ENCODE measurements at places on chromosomes 5 and 9.

DNA sequence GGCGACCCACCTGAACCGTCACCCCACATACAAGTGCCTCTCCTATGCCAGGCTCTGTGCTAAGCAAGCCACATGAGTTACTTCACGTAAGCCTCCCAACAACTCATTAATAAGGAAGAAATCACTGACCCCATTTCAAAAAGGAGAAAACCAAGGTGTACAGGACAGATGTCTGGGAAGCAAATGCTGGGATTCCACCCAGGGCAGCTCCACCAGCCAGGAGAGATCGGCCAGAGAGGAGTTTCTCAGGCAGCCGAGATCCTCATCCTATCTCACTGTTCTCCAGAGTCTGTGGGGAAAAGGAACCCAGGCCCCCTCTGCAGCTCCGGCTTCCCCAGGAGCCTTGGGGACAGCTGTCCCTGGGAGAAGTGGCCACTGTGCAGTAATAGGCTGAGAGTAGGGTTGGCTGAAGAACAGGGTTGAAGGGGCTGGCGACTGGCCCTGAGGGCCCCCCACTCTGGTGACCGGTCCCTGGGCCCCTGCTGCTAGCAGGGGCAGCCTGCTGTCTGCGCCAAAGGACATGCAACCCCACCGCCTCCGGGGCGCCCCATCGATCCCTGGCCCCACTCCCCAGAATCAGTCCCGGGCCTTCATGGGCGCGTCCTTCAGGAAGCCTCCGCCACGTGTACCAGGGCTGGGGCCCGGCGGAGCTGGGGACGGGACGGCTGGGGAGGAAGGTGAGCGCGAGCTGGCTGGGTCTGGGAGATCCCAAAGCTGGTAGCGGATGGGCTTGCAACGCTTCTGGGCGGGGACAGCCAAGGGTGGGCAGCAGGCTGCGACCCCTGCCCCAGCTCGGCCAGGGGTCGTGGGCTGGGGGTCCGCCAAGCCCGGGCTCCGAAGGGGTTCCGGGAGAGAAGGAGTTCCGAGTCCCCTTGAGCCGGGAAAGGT, 44.1 kb upstream of the STXBP1 start:
- no peaks in the 10 kb centered on the region for H3K27me3 ChIP-seq
- H3K27ac ChIP-seq, result peak overlapping the region; percentile 94
- DNase-seq, result no peak
- H3K4me3 ChIP-seq, result peak overlapping the region; percentile 91
- peaks cover 71% of the 10 kb centered on the region for H3K4me1 ChIP-seq

GRCh38 chr9:119477197-119477596, 108.0 kb upstream of the BRINP1 start:
- H3K4me1 ChIP-seq, result no peaks in the 10 kb centered on the region
- no peaks in the 10 kb centered on the region for H3K36me3 ChIP-seq
- H3K27ac ChIP-seq, result no peak overlapping the region
- no peak overlapping the region for H3K4me3 ChIP-seq
- no peaks in the 10 kb centered on the region for H3K27me3 ChIP-seq
- no peak for DNase-seq

- no peak for DNase-seq
- no peaks in the 10 kb centered on the region for H3K4me1 ChIP-seq
- H3K27me3 ChIP-seq, result no peaks in the 10 kb centered on the region
- H3K4me3 ChIP-seq, result no peak overlapping the region
Observed at GRCh38 chr5:5617024-5617423, 194.5 kb downstream of the ICE1 start.

DNA sequence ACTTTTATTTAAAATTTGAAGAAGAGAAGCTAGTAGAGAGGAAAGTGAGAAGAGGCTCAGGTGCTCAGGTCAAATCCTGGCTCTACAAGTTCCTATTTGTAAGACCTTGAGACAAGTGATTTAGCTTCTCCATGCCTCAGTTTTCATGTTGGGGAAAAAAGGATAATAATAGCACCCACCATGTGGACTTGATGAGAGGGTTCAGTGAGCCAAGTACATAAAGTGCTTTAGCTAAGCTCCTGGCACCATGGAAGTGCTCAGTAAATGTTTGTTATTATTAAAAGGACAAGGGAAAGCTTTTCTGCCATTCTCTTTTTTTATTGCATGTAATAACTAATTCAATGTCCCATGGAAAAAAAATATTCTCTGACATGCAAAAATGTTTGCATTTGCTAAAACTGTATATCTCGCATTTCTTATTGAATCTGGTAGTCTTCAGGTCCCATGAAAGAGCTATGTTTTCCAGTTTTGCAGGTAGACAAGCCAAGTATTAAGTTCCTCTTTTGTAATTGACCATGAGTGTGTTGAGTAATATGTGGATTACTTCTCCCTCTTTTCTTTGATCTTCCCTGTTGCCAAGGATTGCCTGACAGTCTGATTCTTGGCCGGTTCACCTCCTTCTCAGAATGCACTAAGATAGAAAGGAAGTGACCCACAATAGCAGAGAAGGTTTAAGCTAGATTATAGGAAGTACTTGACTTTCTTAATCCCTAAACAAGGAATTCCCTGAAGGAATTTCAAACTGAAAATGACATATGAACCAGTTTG, 45.6 kb upstream of the TRIM32 start:
- no peaks in the 10 kb centered on the region for H3K4me1 ChIP-seq
- H3K27ac ChIP-seq, result no peak overlapping the region
- H3K36me3 ChIP-seq, result no peaks in the 10 kb centered on the region
- no peaks in the 10 kb centered on the region for H3K27me3 ChIP-seq

- no peaks in the 10 kb centered on the region for H3K27me3 ChIP-seq
- no peak overlapping the region for H3K4me3 ChIP-seq
- no peak overlapping the region for H3K27ac ChIP-seq
- H3K4me1 ChIP-seq, result peaks cover 4% of the 10 kb centered on the region
Observed at GRCh38 chr9:36301227-36301626, 43.0 kb upstream of the GNE start.

- DNase-seq, result no peak
- H3K36me3 ChIP-seq, result peaks cover 6% of the 10 kb centered on the region
- H3K4me1 ChIP-seq, result peaks cover 30% of the 10 kb centered on the region
- H3K27ac ChIP-seq, result no peak overlapping the region
- H3K4me3 ChIP-seq, result no peak overlapping the region
Observed at GRCh38 chr5:134146651-134147518, 29.9 kb downstream of the SKP1 start.

- H3K4me3 ChIP-seq, result no peak overlapping the region
- H3K27me3 ChIP-seq, result no peaks in the 10 kb centered on the region
- no peaks in the 10 kb centered on the region for H3K4me1 ChIP-seq
- H3K36me3 ChIP-seq, result no peaks in the 10 kb centered on the region
- no peak overlapping the region for H3K27ac ChIP-seq
Observed at GRCh38 chr9:95852059-95853032, 23.1 kb upstream of the ERCC6L2 start.

GRCh38 chr5:178866946-178867345, 7.2 kb downstream of the ZNF354B start:
- DNase-seq, result no peak
- no peak overlapping the region for H3K27ac ChIP-seq
- H3K27me3 ChIP-seq, result no peaks in the 10 kb centered on the region
- peaks cover 13% of the 10 kb centered on the region for H3K36me3 ChIP-seq

GRCh38 chr5:96503501-96504236, 70.6 kb upstream of the PCSK1 start:
- no peaks in the 10 kb centered on the region for H3K4me1 ChIP-seq
- no peaks in the 10 kb centered on the region for H3K27me3 ChIP-seq
- no peak for DNase-seq
- H3K36me3 ChIP-seq, result no peaks in the 10 kb centered on the region
- H3K27ac ChIP-seq, result no peak overlapping the region
- no peak overlapping the region for H3K4me3 ChIP-seq

DNA sequence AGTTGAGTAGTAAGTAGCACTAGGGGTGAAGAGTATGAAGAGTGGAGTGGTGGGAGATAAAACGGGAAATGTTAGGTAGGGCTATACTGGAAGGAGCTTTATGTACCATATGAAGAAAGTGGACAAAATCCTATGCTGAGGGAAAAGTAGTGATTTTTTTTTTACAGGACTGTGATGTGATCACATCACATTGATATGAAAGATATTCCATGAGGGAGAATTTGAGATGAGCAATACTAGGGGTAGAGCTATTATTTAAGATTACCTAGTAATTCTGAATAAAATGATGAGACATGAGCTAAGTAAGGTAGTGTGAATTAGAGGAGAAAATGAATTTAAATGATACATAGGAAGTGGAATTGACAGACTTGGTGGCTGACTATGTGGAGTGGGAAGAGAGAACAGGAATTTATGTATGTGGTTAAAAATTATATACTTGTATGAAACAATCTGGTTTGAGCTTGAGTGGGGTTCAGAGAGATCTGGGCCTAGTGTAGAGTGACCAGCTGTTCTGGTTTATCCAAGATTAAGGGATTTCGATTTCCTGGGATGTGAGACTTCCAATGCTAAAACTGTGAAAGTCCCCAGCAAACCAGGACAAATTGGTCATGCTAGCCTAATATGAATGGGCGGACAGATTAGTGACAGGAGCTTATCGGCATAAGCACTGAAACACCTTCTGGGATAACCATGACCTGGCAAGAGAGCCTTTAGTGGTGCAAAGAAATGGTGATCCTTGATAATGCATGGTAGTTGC, 29.3 kb upstream of the STOM start:
- H3K36me3 ChIP-seq, result no peaks in the 10 kb centered on the region
- H3K27me3 ChIP-seq, result no peaks in the 10 kb centered on the region
- H3K27ac ChIP-seq, result no peak overlapping the region
- no peak overlapping the region for H3K4me3 ChIP-seq
- H3K4me1 ChIP-seq, result no peaks in the 10 kb centered on the region

DNA sequence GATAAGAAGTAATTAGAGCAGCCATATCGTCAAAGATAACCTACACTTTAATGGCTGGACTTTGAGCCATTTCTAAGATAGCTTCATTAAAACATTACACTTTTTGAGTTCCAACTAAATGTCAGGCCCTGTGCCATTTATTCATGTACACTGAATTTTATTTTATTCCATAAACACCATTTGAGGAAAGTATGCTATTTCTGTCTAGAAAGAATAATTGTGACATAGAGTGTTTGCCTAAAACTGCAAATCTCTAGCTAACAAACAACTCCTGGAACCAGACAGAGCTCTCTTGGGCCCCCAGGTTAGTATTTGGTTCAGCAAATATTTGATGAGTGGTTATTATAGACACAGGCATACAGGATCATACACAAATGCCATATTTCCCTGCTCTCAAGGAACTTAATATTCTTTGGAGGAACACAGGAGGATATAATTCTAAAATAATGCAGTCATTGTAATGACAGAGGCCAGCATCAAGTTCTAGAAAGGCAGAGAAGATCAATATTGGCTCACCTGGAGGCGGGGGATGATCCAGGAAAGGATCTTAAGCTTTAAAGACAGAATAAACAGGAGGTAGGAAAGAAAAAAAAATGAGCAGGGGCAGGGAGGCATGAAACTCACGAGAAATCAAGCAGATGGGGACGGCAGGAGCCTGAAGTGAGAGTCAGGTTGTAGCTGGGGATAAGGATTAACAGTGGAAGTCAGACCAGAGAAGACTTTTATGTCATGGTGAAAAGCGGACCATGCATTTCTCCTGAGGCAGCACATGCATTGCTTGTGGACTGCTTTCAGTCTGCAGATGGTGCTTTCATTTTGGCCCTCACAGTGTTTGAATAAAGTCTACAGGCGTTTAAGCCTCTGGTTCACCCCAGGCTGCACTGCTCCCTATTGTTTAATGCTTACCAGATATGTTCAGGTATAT, 127.7 kb downstream of the GCNT1 start:
- H3K27ac ChIP-seq, result peak overlapping the region; percentile 86
- no peak overlapping the region for H3K4me3 ChIP-seq
- H3K36me3 ChIP-seq, result no peaks in the 10 kb centered on the region
- H3K27me3 ChIP-seq, result no peaks in the 10 kb centered on the region
- DNase-seq, result no peak

GRCh38 chr9:86126998-86127972, 27.9 kb upstream of the GOLM1 start:
- DNase-seq, result peak; percentile 99
- H3K36me3 ChIP-seq, result no peaks in the 10 kb centered on the region
- H3K4me1 ChIP-seq, result peaks cover 51% of the 10 kb centered on the region

DNA sequence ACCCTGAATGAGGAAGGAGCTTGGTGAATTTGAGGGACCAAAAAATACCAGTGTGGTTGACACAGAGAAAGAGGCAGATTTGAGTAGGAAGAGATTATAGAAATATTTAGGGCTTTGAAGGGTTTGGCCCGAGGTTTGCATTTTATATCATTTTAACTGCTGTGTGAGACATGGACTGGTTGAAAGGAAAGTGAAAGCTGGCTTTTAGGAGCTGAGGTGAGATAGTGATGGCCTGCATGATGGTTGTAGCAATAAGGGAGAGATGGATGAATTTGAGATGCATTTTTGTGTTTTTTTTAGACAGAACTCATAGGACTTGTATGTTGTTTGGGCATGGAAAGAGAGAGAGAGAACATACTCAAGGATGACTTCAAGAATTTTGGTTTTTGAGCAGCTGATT, 21.7 kb downstream of the FER start:
- H3K4me3 ChIP-seq, result no peak overlapping the region
- H3K27ac ChIP-seq, result no peak overlapping the region
- H3K27me3 ChIP-seq, result no peaks in the 10 kb centered on the region
- no peaks in the 10 kb centered on the region for H3K4me1 ChIP-seq
- H3K36me3 ChIP-seq, result no peaks in the 10 kb centered on the region

DNA sequence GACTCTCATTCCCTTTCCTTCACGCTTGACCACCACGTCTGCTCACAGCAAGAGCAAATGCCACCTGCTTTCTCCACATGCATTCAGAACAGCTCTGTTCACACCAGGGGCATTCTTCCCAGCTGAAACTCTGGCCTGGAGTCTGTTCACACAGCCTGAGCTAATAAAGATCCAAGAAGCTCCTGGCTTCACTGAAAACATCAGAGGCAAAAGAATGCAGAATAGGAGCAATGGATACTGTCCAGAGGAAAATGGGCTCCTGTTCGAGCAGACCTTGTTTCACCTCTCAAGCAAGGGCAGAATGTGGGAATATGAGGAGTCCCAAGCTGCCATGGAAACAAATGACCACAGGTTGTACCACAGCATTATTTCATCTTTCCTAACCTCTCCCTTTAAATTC, 402.7 kb upstream of the TNC start:
- no peaks in the 10 kb centered on the region for H3K4me1 ChIP-seq
- no peak overlapping the region for H3K4me3 ChIP-seq
- no peak overlapping the region for H3K27ac ChIP-seq
- no peaks in the 10 kb centered on the region for H3K27me3 ChIP-seq
- no peaks in the 10 kb centered on the region for H3K36me3 ChIP-seq

- no peaks in the 10 kb centered on the region for H3K27me3 ChIP-seq
- no peaks in the 10 kb centered on the region for H3K36me3 ChIP-seq
- H3K4me1 ChIP-seq, result no peaks in the 10 kb centered on the region
- no peak overlapping the region for H3K27ac ChIP-seq
- H3K4me3 ChIP-seq, result no peak overlapping the region
- DNase-seq, result no peak
Observed at GRCh38 chr5:45862763-45863162, 166.6 kb upstream of the HCN1 start.

GRCh38 chr5:36883894-36884462, 7.4 kb downstream of the NIPBL start:
- H3K27me3 ChIP-seq, result no peaks in the 10 kb centered on the region
- H3K36me3 ChIP-seq, result no peaks in the 10 kb centered on the region
- DNase-seq, result no peak
- no peak overlapping the region for H3K27ac ChIP-seq

GRCh38 chr9:92308893-92309292, 15.4 kb upstream of the IARS1 start:
- no peak for DNase-seq
- H3K4me1 ChIP-seq, result no peaks in the 10 kb centered on the region
- H3K36me3 ChIP-seq, result peaks cover 6% of the 10 kb centered on the region
- H3K27ac ChIP-seq, result no peak overlapping the region
- H3K27me3 ChIP-seq, result no peaks in the 10 kb centered on the region

GRCh38 chr9:95131023-95131943, 186.2 kb downstream of the FANCC start:
- no peaks in the 10 kb centered on the region for H3K27me3 ChIP-seq
- DNase-seq, result peak; percentile 77
- peaks cover 35% of the 10 kb centered on the region for H3K4me1 ChIP-seq
- H3K4me3 ChIP-seq, result no peak overlapping the region
- H3K27ac ChIP-seq, result peak overlapping the region; percentile 34
- H3K36me3 ChIP-seq, result no peaks in the 10 kb centered on the region
